Stimulated activated CD4-positive, alpha-beta T cell treated with anti-CD3 and anti-CD28 coated beads, Interleukin-12 subunit alpha, Interleukin-12 subunit beta, amount 100 ng/mL, for 24 hours (primary cell): ENCODE measurements at places on chromosomes 11 and 22.

GRCh38 chr11:128965485-128965884 is 22.8 kb upstream of the TP53AIP1 start:
- DNase-seq = no peak

GRCh38 chr11:74777038-74777437 is 28.4 kb downstream of the RNF169 start:
- no peak for DNase-seq

DNA sequence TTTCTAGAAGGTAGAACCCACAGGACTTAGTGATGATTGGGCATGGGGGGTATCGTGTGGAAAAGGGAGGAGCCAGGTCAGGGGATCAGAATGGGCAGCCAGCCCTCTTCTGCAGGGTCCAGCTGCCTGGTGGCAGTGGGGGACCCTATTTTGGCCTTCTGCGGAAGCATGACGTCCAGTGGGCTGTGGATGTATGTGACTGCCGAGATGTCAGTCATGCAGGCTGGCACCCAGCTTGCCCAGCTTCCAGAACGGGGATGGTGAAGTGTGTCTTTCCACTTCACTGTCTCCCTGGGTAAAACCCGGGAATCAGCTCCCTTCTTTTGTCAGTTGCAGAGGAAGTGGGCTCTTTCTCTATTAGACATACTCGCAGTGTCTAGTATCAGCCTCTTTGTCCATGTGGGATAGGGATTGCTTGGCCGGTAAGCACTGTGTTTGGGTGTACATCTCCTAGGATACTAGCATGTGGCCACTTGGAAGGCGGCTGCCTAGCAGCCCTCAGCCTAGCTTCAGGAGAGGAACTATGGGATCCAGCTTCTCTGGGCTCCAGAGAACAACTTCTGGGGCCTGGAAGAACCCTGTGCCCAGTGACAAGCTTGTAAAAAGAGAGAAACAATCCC is 51.4 kb downstream of the GRIK4 start:
- DNase-seq = no peak

- no peak for DNase-seq
These were observed 488.3 kb downstream of the INSC start for GRCh38 chr11:15602785-15603567.

DNA sequence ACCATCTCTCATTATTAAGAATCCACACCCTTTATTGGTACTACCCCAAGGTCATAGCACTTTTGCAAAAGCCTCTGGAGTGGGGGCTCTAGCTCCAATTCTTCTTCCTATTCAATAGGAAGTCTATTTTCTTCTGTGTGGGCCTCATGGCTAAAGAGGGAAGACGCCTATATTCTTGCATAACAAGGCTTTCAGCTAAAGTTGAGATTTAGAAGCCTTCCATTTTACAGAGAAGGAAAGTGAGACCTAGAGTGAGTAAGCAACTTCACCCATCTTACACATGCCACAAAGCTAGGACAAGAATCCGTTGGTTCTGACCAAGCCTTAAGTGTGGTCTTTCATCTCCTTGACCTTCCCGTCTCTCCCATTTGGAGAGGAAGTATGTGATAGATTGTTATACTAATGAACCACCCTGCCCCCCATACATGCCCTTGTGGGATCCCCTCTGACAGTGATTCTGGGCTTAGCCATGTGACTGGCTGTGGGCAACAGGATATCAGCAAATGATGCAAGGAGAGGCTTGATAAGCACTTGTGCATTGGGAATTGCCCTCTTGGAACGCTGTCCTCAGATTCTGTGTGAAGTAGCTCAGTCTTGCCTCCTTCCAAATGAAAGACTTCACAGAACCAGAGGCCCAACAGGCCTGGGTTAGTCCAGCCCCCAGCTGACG is 12.3 kb downstream of the BACE1 start:
- no peak for DNase-seq

DNA sequence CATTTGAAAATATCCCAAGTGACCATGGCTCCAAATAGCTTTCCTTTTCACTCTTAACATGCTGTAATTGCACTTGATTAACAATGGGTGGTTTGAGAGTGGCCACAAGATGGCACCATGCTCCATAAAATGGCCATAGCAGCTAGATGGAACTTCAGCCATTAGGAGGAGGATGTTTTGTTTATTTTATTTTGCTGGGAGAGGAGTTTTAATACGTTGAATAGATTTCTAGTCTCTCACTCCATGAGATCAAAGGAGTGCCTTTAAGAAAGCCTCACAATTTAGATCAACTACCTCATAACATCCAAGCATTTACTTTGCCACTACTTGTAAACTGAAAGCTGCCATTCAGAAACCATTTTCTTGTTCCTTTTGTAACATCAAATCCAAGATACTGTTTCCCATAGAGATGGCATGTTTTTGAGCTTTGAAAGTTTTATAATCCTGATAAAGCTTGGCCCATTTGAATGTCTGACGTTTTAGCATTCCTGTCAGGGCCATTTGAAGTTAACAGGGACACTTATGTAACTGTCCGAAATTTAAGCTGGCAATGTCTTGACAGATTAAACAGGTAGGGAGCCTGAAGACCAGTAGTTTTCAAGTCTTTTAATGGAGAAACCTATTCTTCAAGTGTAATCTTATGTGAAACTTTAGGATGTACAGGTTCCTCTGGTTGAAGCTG is 4.7 kb downstream of the FEN1 start:
- DNase-seq = peak; percentile 32

GRCh38 chr11:119664063-119664572 is 64.9 kb downstream of the NECTIN1 start:
- DNase-seq = no peak

GRCh38 chr11:674406-674805 is 20.6 kb downstream of the DEAF1 start:
- no peak for DNase-seq

DNA sequence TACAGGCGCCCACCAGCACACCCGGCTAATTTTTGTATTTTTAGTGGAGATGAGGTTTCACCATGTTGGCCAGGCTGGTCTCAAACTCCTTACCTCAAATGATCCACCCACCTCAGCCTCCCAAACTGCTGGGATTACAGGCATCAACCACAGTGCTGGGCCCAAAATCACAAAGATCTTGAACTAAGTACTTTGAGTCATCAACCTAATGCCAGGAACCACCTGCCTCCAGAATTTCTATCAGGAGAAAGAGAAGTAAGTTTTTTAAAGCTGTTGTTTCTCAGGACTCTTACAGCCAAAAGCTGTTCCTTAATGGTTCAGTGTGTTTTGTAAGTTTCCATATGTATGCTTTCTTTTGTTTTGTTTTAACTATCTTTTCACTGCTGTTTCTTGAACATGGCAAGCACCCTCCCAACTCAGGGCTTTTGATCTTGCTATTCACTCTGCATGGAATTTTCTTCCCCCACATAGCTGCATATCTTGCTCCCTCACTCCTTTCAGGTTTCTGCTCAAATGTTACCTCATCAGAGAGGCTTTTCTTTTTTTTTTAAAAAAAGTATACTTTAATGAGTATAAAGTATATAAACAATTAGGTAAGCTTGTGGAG is 6.0 kb upstream of the PAK1 start:
- DNase-seq = no peak

DNA sequence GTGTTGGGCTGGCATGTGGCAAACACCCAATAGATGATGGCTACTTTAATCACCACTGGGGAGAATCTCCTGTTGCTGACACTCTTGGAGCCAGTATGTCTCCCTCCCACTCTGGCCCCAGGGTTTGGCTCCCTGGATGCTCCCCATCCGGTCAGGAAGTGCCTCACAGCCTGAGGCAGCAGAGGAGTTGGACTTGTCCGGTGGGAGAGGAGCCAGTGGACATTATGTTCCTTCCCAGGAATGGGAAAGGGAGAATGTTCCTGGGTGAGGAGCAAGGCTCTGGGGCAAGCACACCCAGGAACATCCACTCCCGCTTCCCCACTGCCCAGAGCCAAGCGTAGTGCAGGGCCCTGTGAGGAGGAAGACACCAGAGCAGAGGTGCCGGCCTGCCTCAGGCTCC is 84.6 kb upstream of the NAV2 start:
- DNase-seq = no peak

DNA sequence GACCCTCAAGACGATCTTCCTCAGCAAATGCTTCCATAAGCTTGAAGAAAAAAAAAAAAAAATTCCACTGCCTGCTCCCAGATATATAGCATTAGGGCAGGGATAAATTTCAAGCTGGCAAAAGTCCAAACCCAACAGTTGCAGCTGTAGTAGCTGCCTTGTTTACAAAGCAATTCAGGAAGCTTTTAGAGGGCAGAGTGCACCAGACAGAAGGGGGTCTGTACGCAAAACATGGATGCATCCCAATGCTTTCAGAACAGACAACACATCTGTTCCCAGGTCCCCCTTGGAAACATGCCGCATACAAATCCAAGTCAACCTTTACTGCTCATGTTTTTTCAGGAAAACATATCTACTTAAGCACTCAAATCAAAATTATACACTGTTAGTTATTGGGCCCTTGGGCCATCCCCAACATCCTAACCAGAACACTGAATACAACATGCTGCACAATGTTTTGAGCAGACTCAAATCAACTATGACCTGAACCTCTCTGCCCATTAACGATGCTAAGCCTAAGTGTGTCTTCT is 94.5 kb downstream of the CADM1 start:
- no peak for DNase-seq

DNA sequence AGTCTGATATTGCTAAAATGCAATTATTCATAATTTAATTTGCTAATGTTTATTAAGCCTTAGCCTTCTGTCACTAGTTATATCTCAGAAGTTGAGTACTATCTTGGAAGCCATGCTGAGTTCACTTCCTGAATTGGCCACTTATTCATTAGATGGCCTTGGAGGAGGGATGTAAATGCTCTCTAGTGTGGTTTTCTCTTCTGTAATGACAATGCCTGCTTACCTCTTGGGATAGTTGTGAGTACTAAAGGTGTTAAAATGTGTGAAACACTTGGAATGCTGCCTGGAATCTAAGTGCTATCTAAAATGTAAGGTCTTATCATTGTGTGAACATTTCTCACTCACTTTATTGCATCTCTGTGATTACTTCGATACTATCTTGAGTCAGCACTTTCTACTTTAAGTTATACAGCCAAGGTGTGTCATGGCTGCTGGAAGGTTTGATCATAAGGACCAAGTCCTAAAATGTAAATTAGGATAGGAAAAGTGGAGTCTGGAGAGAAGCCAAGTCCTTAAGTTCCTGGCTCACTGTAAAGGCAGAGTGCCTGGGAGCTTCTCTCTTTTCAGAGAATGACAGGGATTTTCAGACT is 12.4 kb downstream of the GLYATL2 start:
- no peak for DNase-seq

GRCh38 chr22:42872821-42873220 is 15.7 kb upstream of the ARFGAP3 start:
- DNase-seq = no peak

DNA sequence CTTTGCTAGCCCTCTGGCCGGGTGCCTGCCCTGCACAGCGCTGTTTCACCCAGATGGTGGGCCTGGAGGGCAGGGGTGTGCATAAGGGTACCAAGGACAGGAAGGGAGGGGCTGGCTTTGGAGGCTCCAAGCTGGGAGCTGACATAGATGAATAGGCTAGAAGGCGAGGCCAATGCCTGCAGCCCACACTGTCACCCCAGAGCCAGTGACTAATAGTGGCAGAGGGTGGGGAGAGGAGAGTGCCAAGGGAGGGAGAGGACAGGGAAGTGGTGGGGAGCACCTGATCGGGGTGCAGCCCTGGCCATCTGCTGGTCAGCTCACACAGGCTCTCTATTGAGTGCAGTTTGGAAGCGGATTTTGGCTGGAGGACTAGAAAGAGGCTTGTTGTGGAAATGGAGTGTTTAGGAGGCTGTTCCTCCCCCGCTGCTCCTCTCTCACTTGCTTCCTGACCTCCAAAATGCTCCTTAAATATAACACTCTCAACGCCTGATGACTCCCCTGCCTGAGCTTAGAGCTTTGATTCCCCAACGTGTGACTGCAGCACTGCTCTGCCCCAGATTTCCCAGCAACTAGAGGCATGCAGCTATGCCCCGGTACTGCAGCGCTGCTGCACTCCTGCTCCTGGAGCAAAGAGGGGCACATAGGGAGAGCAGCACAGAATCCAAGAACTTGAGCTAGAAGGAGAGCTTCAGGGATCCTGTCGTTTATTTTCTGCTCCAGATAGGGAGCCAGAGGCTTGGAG is 89.2 kb downstream of the GRAMD1B start:
- no peak for DNase-seq

DNA sequence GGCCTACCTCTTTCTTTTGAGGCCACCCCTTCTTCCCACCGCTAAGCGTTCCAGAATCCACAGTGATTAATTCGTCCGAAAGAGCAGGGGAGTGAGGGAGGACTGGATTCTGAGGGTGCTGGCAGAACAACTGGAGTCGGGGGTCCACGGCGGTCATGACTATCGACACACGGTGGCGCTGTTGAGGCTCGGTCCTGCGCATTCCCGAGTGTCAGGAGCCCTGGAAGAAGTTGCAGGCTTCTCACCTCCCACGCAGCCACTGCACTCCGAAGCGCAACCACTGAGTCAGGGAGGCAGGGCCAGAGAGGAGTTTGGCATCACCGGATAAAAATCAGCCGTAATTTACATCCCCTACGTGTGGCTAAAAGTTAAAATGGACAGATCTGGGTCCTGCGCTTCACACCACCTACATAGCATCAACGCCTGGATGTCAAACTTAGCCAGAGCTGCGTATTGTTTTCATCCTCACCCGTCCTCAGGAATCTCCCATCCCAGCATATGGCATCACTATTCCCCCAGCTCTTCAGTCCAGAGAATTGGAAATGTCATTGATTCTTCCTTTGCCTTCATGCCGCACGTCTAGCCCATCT is 10.7 kb upstream of the CTSF start:
- peak; percentile 88 for DNase-seq

DNA sequence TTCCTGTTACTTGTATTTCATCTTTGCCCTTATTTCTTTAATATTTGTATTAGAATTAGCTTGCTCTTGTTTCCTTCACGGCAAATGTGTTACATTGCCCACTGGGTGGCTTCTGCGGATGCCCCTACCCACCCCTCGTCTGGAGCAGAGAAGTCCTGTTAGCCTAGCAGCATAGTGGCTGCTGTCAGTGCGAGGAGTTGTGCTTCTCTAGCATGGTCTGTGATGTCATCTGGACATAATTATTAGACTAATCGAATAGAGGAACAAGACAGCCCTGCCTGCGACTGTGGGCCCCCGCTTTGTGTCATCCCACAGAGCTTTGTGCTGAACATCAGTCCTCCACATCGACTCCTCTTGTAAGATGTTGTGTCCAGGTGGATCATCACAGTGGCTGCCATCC is 74.5 kb downstream of the PPP6R3 start:
- no peak for DNase-seq

- no peak for DNase-seq
These were observed 101.7 kb downstream of the DEUP1 start for GRCh38 chr11:93432247-93432646.

DNA sequence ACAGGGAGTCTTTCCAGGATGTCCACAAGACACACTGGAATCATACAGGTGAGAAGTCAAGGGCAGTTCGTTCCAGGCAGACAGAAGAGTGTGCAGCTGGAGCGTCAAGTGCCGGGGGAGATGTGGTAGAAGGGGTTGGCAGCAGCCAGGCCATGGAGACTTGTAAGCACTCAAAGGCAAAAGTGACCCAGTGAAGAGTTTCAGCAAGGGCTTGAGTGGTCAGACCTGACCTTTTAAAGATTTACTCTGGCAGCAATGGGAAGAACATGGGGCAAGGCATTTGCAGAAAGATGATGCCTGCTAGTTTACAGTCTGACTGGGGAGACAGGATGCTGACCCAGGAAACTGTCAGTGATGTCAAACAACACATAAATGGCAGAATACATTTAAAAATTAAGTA is 29.0 kb downstream of the P4HA3 start:
- no peak for DNase-seq
